ENCODE measurements at places on chromosomes 6 and 20.

- DNase-seq = no peak
Observed at GRCh38 chr20:12775041-12775440, 233.7 kb upstream of the SPTLC3 start.

DNA sequence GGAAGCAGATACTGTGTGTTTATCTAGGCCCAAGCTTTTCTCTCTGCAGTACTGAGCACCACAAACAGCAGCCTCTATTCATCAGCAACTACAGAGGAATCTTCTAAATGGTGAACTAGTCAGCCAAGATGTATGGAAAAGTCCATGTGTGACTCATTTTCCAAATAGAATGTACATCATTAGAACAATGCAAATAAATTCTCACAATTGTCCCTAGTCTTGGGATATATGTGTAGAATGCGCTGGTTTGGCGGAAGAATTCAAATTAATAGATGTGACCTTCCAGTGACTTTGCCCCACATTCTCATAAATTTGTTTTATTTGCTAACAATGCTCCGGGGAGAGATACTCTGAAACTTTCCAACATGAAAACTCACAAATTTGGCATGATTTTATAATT is 436.2 kb downstream of the CBLN4 start:
- DNase-seq = no peak

GRCh38 chr6:152142105-152142504 is 334.6 kb downstream of the ESR1 start:
- DNase-seq = no peak

GRCh38 chr20:25218492-25218891 is 23.0 kb downstream of the ENTPD6 start:
- DNase-seq = no peak

- no peak for DNase-seq
Observed at GRCh38 chr6:29014729-29015608, 9.9 kb upstream of the ZNF311 start.

DNA sequence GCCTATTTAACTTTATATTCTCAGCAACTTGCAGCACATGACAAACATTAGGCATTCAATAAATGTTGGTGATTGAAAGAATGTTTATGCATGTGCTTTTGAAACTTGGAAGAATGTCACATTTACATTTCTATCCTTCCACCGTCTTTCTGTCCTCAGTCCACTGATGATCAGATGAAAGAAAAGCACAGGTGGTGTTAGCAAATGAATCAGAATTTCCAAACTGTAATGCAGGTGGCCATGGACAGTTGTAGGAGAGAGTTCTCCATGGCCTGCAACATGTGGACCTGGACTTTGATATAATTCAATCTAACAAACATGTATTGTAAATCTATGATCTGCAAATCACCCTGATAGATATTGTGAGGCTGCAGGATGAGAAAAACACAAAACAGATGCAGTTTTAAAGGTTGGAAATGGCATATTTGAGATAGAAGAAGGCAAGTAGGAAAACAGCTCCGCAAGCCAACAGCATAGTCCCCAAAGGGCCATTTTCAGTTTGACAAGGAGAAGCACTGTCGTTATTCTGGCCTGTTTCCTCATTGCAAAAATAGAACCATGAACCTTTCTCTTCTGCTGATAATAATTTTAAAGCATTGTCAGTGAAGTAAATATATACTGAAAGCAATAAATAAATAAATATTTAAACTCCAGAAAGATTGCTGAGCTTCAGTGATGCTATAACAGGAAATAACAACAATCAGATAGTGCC is 119.4 kb downstream of the AIG1 start:
- DNase-seq = no peak

GRCh38 chr20:49914310-49915117 is 815 bp downstream of the SPATA2 start:
- DNase-seq = no peak

DNA sequence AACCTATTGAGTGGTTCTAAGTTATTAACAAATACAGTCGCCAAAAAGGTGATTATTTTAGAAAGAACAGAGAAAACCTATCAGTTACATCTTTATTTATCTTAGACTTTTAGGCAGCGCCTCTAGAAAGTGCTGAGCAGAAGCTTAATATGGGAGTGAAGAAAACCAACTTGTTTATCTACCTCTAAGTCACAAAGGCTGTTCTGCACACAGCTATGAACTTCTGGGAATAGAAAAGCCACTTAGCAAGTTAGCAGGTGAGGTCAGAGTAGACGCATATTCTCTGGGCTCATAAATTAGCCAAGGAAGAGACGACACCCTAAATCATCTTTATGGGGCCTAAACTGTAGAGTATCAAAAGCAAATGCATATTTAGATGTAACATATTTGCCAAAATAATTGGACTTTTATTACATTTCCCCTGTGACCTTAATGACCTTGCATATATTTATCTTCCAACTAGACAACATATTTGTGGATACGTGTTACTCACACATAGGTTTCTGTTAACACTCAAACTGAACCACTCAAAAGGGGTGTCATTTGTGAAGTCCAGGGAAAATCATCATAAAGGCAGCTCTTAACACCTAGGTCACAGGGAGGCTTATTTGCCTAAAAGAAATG is 267.1 kb downstream of the ADGB start:
- DNase-seq = no peak

DNA sequence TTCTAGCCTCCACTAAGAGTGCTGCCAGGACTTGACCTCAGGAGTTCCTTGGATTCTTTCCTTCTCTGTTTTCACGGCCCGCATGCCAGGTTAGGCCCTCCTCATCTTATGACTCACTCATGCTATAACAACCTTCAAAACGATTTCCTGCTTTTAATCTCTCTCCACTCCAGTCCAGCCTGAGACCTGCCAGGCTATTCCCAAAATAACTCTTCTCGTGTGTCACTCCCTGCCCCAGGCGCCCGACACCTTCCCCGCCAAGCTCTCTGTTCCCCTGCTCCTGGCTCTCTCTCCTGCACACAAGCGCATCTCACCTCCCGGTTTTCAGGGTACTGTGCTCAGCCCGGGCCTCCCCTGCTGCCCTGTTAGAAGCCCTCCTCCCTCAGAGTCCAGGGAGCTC is 64.1 kb upstream of the RPS6KA2 start:
- peak; percentile 53 for DNase-seq

DNA sequence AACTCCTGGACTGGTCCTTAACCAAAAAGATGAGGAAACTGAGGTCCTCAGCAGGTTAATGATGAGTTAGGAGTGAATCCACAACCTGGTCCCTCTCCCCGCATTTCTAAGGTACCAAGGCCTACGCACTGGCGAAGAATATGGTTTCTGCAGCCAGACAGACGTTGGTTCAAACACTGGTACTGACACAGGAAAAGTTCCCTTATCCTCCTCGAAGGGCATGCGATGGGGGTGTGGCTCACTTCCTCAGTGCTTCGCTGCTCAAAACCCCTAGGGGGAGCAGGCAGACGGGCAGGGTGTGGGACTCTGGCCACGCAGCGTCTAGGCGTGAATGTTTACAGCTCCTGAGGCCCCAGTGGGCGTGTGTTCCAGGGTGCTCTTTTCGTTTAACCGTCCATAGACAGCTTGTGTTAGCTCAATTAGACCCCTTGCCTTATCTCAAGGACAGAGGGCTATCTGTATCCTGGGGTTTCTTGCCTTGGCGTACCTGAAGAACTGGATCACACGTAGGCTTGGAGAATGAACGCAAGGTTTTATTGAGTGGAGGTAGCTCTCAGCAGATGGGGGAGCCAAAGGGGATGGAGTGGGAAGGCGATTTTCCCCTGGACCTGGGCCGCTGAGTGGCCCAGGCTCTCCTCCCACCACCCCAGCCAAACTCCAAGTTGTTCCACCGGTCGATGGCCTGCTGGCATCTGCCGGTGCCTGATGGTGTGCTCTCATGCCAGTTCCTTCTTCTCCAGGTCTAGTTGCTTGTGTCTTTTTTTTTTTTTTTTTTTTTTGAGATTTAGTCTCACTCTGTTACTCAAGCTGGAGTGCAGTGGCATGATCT is 31.8 kb upstream of the PTPN1 start:
- DNase-seq = peak; percentile 80

GRCh38 chr20:33653218-33653899 is 8.8 kb upstream of the C20orf144 start:
- peak; percentile 79 for DNase-seq

DNA sequence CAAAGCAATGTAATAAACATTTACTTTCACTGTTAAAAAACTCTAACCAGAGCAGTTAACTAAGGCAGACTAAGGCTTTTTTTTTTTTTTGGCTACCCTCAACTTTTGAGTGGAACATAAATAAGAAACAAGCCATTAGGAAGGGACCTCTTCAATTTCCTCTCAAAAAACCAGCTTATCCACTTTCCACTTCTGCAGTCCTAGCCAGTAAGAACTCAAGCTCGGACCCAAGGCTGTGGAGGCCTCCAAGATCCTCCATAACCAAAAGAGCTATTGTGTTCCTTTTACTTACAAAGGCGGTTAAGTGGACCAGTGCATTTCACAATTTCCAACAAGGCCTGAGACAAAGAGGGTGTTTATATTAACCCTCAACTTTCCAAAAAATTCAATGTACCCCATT is 5.3 kb downstream of the KCNK5 start:
- DNase-seq = no peak

DNA sequence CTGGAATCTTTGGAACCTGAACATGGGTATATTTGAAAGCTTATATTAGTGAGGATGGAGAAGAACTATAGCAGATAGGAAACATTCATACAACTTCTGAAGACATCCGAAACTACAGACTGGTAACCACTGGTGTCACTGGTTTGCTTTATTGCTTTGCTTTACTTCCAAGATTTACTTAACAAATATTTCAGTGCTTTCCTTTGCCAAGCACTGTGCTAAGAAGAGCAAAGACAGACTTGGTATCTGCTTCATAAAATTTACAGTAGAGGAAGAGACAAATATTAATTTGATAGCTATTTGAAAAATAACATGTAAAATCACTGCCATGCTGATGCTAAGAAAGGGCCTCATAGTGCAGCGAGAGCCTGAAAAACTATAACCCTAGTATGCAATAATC is 1.8 kb downstream of the TPD52L1 start:
- DNase-seq = no peak

DNA sequence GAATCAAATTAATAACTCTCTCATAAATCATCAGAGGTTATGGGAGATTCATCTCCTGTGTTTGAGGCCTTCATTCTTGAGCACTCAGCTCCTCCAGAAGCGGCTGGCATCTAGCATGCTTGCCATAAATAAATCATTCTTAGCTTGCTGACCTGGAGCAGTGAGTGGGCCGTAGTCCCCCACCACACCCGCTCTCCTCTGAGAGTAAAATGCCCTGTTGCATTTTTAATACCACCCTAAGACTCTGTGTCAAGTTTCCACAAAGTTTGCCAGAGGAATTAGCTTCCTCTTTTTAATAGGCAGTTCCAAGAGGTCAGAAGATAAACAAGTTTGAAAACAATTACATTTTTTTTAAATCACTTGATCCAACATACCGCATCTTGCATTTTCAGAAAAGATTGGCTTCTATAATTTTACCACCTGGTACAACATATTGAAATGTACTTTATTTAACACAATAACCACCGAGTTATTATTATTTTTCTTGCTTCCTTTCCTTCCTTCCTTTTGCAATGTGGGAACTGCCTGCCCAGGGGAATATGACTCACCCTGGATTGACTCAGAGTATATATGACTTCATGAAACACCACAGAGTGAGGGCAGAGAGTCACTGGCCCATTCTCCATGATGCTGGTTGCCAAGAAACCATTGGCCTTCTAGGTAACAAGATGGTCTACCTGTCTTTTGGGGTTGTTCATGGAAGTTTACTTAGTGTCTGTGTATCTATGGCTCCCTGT is 29.4 kb upstream of the CLIC5 start:
- no peak for DNase-seq

- DNase-seq = no peak
Observed at GRCh38 chr6:157063176-157063905, 260.0 kb downstream of the TMEM242 start.

DNA sequence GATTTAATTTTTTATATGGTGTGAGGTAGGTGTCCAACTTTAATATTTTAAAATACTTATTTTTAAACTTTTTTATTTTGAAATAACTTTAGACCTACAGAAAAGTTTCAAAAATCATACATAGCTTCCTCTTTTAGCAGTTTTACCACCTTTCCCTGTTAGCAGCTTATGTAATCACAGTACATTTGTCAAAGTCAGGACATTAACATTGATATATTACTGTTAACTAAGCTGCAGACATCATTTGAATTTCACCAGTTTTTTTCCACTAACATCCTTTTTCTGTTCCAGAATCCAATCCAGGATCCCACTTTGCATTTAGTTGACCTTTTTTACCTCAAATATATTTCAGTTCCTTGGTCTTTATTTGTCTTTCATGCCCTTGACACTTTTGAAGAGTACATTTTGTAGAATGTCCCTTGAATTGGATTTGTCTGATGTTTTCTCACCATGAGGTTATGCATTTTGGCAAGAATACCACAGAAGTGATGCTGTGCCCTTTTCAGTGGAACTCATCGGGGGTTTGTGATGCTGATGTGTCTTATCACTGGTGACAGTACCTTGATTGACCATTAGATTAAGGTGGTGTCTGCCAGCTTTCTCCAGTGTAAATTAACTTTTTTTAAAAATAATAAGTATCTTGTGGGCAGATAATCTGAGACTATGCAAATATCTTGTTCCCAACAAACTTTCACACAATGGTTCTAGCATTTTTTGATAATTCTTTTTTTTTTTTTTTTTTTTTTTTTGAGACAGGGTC is 33.4 kb downstream of the TTLL9 start:
- DNase-seq = no peak

Data from left lung (tissue), 14 donors.